Activated T-helper 1 cell treated with Interleukin-2 at 50 U/mL for 16 hours (primary cell): ENCODE measurements at places on chromosomes 5 and 9.

DNA sequence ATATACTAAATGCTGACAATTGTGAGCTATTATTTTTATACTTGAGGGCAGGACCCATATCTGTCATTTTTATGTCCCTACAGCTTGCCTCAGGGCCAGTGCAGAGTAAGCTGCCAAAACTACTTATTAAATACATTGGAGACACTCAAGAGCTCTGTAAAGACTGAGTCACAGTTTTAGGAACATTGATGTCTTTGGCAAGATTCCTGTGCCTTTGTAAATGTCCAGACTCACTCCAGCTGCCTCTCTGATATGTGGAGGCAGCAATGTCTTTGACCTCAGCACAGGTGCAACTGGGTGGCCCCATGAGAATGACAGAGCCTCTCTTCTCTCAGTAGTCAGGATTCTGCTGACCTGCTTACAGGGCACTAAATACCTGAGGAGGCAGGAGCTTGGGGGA is 363.2 kb downstream of the OSTF1 start:
- DNase-seq, result no peak

- DNase-seq, result no peak
These were observed 247.6 kb upstream of the IRX4 start for GRCh38 chr5:2130361-2130760.

DNA sequence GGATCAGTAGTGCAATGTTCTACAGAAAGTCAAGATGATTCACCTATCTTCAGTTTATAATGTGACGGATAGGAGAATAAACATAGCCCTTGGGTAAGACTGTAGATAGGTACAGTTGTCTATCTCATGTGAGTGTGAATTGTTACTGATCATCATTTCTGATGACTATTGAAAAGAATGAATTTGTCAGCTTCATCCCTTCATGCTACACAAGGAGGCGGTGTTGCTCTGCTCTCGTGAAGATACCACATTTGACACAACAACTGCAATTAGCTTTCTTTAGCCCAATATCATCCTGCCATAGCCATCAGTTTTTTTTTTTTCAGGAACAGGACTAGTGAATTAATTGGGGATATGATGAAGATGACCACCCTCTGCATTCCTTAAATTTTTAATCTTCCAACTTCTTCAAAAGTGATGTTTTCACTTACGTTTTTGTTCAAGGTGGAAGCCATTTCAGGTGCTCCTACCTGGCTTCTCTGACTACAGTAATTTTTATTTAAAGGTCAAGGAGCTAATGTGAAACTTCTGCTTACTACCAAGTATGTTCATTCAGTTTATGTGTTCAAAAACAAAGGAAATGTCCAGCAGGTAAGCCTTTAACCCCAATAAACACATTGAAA is 152.9 kb upstream of the MOCS2 start:
- DNase-seq, result no peak

DNA sequence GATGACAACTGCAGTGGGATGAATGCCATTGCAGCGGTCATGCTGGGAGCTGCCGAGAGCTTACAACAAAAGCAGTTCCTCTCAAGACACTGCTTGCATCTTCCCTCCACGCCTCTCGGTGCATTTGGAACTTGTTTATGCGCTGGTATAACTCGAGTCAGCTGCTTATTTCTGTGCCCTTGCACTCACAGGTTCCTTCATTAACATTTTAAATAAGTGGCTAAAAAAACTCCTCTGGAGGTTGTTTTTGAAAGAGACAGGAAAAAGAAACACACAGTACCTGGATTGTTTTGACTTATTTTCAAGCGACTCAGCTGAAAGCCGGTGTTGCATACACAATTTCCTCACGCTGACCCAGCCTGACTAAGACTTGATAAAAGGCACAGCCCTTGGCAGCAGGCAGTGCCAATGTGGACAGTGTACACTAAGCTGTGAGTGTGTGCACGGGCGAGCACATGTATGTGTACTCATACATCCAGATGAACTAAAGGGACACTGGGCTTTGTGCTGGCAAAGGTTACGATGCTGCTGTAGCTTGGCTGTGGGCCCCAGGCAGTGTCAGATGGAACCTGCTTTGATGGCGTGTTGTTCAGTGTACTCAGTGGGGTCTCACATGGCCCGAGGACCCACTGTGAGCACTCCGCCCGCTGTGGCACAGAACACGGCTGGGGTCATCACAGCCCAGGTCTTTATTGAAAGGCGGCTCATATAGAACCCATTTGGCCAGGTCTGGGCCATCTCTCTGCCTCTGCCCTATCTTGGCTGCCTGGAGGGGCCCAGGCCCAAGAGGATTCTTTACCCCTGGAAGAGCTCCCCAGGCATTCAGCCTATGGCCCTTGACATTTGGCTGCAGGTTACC is 92.3 kb downstream of the ANKRD33B start:
- no peak for DNase-seq

DNA sequence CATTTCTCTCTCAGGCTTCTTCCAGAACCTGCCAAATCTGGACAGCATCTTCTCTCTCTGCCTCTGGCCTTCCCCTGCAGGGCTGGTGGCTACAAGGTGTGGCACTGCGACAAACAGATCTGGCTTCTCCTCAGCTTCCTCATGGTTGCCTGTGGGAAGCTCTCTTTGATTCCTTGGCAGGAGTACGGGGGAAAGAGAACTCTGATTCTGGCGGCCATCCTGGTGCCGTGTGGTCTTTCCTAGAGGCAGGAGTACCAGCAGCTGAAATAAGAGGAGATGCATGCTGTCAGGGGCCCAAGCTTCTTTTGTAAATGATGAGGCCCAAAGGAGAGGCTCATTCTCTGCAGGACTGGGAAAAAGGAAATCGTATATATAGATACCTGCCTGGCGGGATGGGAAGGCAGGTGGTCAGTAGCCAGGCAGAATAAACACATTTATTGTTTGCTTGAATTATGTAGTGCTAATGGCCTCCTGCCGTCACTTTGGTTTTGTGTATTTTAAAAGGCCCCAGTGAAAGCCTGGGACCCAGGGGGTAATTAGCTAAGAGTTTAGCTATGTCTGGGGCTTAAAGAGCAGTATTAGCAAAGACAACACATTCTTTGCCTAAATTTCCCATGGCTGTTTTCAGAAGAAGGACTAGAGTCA is at the start of gene CER1:
Gene CER1 (minus strand): TSS at position 343 of the 645 bp plus-strand sequence. CDS start 61 bp downstream, at position 282.
- no peak for DNase-seq

DNA sequence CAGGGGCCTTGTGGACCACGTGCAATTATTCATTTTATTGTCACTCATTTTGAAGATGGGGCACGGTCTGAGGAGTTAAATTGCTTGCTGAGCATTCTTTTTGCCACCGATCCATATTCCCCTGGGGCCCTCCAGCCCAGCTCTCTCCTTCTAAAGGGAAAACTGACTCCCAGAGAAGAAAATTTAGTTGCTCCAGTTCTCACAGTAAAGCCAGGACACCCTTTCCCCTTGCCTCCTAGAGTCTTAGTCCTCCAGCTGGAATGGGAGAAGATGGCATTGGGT is 1.0 kb upstream of the PANK3 start:
- no peak for DNase-seq

- DNase-seq, result no peak
These were observed 209.8 kb downstream of the CSNK1G3 start for GRCh38 chr5:123721675-123722276.

DNA sequence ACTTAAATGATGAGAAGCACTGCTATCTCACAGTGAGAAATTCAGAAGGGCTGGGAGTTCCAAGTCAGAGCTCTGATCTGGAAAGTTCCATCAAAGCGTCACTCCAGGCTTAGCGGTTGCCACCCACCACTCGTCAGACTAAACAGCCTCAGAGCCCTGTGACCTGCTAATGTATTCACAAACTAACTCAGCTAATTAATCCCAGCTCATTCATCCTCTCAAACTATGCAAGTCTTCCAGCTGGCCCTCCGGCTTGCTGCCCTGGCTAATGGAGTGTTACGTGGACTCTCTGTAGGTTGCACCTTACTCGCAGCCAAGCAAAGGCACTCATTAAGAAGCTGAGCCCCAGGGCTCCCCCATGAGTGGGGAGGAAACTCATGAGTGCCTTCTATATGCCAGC is 82.2 kb upstream of the GABRP start:
- DNase-seq, result no peak

GRCh38 chr5:112434641-112435040 is 15.6 kb upstream of the EPB41L4A start:
- DNase-seq, result no peak

DNA sequence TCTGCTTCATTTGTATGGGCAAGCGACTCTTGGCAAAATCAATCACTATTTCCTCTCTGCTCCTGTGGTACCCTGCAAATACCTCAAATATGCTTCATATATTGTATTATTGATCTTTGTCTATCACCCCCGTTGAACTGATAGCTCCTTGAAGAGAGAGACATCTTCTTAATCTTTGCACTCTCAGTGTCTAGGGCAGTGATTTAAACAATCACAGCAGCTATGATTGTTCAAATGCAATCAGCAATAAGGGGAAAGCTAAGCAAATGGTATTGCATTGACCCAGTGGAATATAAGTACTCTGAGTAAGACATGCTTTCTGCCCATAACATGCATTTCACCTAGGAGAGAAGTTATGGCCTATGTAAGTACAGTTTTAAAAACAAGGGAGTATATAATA is 90.2 kb downstream of the SUSD1 start:
- DNase-seq, result no peak

GRCh38 chr5:146813346-146814157 is 65.0 kb downstream of the PPP2R2B start:
- DNase-seq, result no peak

DNA sequence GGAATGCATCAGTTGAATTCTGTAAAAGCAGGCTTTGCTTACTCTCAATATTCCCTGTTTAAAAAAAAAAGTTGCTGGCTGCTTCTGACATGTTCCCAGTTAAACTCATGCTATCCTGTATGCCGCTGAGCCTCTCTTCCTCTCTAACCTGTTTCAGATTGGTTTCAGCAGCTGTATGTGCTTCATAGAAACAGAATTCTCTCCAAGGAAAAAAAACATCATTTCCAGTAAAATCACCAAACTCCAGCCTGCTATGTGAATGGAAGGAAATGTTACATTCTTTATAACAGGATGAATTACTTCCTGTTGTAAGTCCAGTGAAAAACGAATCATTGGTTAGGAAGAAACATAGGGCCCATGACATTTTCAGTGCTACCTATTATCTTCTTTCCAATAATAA is 25.7 kb upstream of the KCNV2 start:
- no peak for DNase-seq

DNA sequence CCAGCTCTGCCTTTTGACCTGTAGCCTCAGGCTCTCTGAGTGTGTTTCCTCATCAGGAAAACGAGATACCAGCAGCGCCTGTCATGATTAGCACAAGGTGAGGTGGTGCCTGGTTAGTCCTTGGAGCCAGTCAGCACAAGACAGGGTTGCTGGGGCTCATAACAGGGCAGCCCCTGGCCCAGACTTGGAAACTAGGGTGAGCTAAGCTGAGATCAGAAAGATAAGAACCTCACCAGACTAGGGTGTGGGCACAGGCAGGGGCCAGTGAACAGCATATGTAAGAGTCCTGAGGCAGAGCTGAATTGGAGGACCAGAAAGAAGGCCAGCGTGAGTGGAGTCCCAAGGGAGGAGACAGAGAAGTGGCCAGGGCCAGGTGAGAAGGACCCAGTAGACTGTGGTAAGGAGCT is 42.7 kb upstream of the FUBP3 start:
- DNase-seq, result no peak

DNA sequence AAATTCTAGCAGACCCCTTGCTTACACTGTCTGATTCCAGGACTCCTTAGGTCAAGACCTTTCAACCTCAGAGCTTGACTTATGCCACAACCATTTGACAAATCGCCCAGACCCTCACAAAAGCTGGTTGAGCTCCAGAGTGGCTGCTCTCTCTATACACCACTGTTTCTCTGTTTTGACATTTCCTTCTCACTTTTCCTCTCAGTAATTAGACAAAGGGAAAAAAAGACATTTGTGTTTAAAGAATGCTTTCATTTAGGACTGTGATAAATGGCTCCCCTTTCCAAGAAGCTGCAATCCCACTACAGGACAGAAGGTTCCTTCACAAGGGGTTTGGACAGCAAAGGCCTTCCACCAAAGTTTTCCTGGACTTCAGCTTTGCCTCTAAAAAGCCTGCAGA is 601.3 kb downstream of the NR2F1-AS1 start:
- no peak for DNase-seq

DNA sequence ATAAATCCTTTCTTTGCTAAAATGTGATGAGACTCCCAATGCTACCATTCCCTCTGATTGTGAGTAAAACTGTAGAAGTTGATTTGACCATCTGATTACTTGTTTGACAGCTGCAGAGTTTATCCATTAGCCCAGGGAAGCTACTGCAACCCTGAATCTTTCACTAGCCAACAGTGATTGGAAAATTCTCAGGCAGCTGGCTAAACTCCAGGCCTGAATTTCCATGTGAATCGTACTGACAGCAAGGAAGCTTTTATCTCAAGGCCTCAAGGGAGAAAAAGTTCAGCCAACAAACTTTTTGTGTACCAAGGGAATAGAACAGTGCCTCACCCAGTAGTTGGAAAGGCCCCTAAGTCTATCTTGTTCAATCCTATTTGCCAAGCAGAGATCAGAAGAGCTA is 246.7 kb upstream of the TRPM3 start:
- no peak for DNase-seq

- no peak for DNase-seq
These were observed 25.5 kb downstream of the HMGCR start for GRCh38 chr5:75362474-75362975.

DNA sequence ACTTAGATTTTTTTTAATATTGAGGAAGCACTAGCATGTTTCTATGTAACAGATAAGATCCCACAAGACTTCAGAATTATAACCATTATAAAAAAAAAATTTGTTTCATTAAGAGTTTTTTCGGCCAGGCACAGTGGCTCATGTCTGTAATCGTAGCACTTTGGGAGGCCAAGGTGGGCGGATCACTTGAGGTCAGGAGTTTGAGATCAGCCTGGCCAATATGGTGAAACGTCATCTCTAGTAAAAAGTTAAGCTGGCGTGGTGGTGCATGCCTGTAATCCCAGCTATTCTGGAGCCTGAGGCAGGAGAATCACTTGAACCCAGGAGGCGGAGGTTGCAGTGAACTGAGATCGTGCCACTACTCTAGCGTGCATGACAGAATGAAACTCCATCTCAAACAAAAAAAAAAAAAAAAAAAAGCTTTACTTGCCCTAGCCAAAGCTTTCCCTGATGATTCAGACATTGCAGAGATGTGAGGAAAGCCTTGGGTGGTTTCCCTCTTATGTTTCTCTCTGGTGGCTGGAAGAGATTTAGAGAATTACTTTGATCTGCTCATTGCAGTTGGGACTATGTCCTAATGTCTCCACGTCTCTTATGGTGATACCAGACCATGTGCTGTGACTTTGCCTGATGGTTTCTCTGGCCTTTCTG is 65.4 kb downstream of the EGFLAM start:
- no peak for DNase-seq

- DNase-seq, result no peak
These were observed 309.2 kb downstream of the AGTPBP1 start for GRCh38 chr9:85432599-85432998.

- DNase-seq, result no peak
These were observed 248.0 kb downstream of the NSG2 start for GRCh38 chr5:174293481-174293880.
